ENCODE measurements at places on chromosomes 5 and 9. TPM values are rescaled to one million over a fixed set of nuclear protein-coding genes. Genes with fewer than 3 reads are reported as not detected.

FOXD4L3 gene
- not detected for total RNA-seq

CDH9 gene
- not detected for total RNA-seq

DNA sequence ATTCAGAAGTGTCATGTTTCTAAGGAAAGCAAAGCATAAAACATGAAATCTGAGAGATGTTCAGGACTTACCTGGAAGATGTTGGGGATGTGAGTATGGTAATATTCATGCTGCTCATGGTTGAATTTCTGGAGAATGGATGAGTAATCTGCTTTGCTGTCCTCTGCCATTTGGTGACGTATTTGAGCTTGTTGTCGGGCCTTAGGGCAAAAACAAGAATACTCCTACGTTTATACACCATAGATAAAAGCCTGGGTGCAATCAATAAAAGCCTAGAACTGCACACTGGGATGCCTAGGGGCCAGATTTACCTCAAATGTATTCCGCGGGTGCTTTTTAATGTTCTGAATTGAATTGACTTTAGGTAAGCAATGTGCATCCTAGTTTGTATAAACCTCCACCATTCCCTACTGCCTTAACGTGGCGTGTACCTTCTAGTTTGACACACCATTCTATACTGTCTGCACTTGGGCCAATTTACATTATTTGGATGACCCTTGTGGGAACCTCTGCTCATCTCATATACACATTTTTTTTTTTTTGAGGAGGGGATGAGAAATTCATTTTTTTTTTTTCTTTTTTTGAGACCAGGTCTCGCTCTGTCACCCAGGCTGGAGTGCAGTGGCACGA lies 94.4 kb downstream of the USP20 start:
- DNase-seq: no peak

DNA sequence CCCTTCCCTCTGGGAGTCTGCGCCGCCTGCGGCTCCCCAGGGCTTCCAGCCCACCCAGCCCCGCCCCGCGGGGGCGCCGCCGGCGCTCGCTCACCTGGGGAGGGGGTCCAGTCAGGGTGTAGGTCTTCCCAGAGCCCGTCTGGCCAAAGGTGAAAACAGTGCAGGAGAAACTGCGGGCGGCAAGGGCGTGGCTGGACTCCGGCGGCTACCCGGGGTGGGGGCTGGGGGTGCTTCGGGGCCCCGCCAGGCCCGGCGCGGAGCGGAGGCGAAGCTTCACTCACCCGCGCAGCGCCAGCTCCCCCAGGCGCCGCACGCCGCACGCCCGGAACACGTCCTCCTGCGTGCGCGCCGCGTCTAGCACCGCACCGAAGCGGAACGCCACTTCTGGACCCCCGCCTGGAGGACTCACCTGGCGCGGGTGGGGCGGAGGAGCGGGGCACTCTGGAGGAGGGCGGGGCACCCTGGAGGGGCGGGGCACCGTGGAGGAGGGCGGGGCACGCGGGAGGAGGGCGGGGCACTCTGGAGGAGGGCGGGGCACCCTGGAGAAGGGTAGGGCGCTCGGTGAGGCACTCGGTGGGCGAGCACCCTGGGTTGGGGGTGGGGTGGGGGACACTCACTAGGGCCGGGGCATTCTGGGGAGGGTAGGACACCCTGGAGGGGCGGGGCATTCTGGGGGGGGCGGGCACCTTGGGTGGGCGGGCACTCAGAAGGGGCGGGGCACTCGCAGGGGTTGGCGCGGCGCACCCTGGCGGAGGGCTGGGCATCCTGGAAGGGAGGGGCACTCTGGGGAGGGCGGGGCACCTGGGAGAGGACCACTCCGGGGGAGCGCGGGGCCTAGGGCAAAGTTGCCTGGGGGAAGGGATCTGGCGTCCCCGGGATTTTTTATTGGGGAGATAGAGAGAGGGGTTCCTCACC lies 814 bp downstream of the KIF12 start:
- DNase-seq: no peak

GRCh38 chr5:168790671-168791250 lies 211.6 kb upstream of the PANK3 start:
- no peak for DNase-seq

- no peak for DNase-seq
Measured at GRCh38 chr5:72906806-72907205, 49.0 kb upstream of the FCHO2 start.

DNA sequence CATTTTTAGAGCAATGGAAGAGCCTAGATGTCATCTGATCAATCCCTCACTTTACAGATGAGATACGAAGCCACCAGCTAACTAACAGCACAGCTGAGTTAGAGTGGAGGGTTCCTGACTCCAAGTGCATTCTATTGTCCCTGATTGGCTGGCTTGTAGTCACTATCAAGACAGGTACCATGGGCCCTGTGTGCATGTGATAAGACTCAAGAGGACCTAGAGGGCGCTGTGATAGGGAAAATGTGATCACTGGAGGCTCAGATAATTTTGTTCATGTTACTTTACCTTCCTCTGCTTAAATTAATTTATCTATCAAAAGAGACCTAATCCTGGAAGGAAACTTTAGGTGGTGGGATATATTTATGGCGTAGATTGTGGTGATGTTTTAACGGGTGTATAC lies 19.5 kb upstream of the SNAPC3 start:
- DNase-seq: no peak

- DNase-seq: no peak
Measured at GRCh38 chr9:134025606-134026541, 593 bp downstream of the BRD3OS start.

- no peak for DNase-seq
Measured at GRCh38 chr9:137694962-137695875, 76.4 kb downstream of the EHMT1 start.

GRCh38 chr9:127976498-127976897 lies 4.3 kb downstream of the EEIG1 start:
- no peak for DNase-seq

- no peak for DNase-seq
Measured at GRCh38 chr5:68818057-68818695, 275.6 kb upstream of the SLC30A5 start.

DNA sequence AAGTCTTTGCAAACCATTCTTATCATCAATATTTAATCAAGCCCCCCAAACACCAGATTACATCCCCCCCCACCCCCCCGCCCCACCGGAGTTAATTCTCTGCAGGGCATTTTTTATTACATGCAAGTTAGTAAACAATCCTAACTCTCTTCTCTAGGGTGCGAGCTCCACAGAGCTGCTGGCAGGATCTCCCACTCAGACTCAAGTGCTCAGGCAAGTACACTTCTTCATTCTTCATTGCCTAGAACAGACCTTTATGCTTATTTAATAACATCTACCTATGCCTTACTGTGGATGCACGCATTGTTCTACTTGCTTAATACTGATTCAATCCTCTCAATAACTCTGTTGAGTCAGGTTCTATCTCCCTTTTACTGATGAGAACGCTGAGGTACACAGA lies 9.9 kb downstream of the SAXO1 start:
- no peak for DNase-seq

GRCh38 chr5:80125022-80125961 lies 90.1 kb downstream of the THBS4 start:
- DNase-seq: no peak

- DNase-seq: no peak
Measured at GRCh38 chr5:102049517-102049916, 246.6 kb downstream of the SLCO4C1 start.

DNA sequence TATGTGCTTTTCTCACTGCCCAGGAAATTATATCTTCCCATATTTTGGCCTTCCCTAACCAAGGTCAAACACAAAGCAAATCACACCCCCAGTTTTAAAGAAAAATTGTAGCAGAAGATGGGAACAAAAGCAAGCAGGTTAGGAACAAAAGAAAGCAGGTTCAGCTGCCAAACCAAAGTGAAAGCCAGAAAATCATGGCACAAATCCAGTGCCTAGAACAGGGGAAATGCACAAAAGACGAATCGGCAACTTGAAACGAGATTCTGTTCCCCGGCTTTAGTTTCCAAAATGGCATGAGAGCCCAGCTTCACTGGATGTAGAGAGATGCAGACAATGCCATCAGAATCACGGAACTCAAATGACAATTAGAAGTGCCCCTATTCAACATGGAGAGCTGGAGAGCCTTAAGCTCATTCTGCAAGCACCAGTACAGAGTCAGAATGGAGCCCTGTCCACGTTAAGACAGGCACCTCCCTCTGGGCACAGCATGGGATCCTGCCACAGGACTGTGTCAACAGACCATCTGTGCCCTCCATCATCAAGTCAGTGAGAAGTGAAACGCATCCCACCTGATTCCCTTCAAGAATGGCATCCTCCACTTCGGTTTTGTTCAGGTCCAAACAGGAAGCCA lies 13.8 kb downstream of the DNAH5 start:
- no peak for DNase-seq

DNA sequence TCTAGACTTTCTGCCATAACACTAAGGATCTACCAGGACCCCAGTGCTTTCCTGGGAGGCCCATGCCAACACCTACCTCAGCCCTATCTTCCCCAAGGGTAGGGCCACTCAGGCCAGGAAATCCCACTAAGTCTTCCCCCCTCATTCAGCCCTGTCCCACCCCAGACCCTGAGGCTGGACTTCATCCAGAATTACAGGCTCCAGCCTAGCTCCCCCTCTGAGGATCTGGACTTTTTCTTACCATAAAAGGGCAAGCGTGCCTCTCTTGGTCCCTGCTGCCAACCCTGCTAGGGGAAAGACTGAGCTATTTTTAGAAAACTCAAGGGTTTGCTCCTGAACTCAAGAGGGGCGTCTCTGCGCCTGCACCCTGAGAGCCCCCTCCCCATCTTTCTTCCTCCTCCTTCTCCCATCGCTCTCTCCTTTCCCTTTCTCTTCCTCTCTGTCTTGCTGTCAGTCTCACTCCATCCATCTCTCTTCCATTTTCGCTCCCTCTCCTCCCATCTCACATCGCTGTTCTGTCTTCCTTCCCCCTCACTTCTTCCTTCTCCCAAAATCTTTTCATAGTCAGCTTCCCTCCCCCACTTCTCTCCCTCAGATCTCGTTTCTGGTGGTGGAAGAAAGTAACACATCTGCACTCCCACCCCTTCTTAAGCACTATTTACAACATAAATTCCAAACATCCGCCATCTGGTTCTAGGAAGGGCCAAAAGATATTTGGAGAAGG lies 38.1 kb upstream of the IL17B start:
- DNase-seq: no peak

GRCh38 chr5:162852134-162852533 lies 585.3 kb upstream of the CCNG1 start:
- DNase-seq: no peak

- DNase-seq: no peak
Measured at GRCh38 chr9:74983709-74984108, 31.0 kb upstream of the C9orf40 start.

DNA sequence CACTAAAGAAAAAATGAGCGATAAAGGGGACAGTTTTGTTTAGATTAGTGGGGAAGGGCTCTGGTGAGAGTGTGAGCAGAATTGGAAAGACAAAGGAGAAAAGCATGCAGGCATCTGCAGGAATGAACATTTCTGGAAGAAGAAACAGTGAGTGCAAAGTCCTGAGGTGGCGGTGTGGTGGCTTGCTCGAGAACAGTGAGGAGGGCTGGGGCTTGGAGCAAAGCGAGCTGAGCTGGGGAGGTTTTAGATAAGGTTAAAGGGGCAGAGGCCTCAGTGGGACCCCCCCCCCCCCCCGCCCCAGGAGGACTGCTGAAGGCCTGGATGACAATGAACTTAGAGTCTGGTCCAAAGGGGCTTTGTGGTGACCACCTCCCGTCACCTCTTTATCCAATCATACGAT lies 202.7 kb upstream of the MVB12B start:
- no peak for DNase-seq
